ENCODE measurements at places on chromosomes 4 and X.

DNA sequence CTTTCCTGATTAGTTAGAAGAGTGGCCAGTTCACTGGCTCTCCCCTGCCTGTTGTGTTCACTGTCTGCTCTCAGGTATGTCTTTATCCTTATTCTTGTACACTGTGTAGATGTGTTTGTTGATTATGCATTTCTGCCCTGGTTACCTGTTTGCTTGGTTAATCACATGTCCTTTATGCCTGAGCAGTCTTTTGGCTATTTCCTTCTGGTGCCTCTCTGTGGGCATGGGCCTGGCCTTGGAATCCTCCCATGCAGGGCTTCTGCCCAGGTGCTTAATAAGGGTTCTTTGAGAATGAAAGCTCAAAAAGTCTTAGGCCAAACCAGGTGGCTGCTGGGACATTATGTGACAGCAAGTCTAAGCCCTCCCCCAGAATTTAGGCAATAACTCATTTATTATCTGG is 26.5 kb downstream of the OTUD6A start:
- DNase-seq = no peak

DNA sequence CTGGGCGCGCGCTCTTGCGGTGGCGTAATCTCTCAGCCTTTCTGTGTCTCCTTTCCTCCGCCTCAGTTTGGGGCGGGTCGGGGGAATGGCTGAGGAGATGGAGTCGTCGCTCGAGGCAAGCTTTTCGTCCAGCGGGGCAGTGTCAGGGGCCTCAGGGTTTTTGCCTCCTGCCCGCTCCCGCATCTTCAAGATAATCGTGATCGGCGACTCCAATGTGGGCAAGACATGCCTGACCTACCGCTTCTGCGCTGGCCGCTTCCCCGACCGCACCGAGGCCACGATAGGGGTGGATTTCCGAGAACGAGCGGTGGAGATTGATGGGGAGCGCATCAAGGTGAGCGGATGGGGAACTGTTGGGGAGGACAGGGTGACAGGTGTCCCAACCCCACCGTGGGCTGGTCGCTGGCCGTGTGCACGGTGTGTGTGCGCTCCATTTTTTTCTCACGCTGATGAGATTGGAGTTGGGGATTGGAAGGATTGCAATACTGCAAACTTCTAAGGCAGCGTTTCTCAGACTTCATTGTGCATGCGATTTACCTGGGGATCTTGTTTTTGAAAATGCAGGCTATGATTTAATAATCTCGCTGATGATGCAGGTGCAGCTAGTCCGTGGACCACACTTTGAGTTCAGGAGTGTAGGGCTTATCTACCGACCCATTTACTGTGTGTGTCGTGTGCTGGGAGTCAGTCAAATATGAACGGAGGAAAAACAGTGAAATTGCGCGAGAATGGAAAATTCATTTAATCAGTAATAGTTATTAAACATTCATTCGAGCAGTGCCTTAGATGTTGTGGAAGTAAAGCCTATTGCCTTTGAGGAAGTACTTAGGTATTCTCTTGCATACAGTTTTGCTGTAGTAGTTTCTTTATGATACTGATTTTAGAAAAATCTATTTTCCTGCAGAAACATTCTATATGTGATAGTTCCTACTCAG is at the start of gene RAB33B:
TSS of gene RAB33B (plus strand) at position 11 of the 935 bp plus-strand sequence. CDS start at position 86, 75 bp downstream.
- DNase-seq = no peak

DNA sequence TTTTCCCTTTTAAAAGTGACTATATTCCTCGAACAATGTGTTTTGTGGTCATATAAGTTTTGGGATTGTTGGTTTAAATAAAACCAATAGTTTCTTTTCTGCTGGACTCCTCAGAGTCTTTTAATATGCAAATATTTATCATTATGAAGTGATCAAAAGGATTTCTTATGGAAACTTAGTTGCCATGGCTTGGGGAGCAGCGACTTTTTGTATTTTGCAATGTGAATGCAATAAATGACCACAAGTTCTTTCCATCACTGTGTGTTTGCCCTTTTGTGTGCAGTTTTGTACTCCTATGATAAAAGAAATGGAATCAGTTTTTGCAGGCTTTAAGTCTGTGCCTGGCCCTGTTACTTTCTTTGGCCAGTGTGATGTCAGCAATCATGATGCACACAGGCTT is 68.5 kb upstream of the NUDT6 start:
- DNase-seq = no peak

DNA sequence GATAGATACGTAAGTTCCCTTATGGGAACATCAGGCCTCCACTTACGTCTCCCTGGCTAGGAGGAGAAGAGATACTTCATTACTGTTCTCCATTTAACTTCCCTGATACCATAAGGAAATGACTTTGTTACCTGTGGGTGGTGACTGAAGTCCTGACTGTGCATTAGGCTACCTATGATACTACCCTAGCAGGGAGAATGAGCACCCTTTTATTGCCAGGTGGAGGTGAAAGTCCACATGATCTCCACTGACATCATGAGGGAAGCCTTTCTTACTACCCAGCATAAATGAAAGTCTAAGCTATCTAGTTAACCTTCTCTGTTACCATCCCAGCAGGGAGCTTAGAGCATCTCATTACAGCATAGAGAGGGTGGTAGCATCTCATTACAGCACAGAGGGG is 24.4 kb upstream of the LAMTOR3 start:
- DNase-seq = no peak

GRCh38 chr4:82579932-82580331 is 18.1 kb upstream of the TMEM150C start:
- DNase-seq = no peak

DNA sequence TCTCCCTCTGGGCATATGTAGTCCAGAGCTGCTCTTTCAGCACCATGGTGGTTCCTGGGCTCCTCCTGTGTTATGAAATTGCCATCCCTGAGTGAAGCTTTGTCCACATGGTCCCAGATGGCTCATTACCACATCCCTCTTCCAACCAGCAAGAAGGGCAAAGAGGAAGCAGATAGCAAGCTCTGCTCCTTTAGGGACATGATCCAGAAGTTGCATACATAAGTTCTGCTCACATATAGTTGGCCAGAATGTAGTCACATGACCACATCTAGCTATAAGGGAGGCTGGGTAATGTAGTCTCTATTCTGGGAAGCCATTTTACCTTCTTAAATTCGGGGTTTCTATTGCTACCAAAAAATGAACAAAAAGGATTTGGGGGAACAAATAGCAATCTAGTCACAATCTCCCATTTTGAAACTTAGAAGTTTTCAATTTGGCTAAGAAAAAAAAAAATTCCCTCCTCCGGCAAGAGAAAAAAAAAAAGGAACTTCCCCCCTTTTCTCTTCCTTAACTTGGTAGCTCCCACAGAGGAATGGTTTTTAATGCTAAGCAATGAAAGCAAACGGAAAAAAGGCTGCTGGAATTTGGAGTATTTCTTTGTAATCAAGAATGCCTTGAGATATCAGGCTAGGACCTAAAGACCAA is 88.2 kb upstream of the USP9X start:
- DNase-seq = no peak

DNA sequence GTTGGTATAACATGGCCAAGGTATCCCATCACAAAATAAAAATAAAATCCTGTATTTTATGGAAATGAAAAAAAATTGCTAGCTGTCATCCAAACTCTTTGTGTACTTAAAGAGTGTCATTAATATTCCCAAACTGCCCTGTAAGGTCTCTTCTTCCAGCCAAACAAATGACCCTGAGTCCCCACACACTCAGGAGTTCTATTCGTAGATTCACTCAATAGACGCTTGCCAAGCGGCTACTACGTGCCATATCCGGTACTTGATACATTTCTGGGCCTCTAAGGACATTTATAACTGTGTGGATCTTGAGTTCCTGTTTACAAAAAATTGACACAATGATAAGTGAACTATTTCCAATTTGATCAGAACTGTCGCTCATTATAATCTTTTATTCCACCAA is 245.1 kb downstream of the SCFD2 start:
- DNase-seq = no peak

- no peak for DNase-seq
Observed at GRCh38 chr4:125703443-125703842, 388.7 kb downstream of the FAT4 start.

DNA sequence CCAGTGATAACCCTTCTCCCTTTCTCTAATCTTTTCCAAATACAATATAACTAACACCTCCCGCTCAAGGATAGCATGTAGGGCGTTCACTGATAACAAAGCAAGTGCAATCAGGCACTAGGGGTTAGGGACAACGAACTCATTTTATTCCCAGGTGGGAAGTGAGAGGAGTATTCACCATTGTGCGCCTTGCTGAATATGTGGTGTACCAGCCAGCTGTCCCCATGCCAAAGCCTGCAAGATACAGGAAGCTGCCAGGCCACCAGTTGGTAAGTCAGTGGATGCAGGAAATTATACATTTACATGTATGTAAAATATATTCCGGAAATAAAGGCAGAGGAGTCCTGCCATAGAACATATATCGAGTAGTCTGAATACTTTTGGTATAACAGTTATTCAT is 6.3 kb upstream of the HPRT1 start:
- no peak for DNase-seq
